ENCODE measurements at places on chromosomes 16 and 17.

- no peak for DNase-seq
Observed at GRCh38 chr17:19656336-19656735, 7.8 kb downstream of the ALDH3A2 start.

DNA sequence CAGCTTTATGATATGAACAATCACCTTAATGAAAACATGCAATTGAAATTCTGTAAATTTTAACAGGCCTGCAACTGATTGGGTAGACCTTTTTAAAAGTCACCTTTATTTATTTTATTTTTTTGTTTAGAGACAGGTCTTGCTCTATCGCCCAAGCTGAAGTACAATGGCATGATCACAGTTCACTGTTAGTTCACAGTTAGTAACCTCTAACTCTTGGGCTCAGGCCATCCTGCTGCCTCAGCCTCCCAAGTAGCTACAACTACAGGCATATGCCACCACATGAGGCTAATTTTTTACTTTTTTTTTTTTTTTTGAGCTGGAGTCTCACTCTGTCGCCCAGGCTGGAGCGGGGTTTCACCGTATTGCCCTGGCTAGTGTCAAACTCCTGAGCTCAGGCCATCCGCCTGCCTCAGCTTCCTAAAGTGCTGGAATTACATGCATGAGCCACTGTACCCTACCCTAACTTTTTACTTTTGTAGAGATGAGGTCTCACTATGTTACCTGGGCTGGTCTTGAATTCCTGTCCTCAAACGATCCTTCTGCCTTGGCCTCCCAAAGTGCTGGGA lies 28.0 kb downstream of the AP1G1 start:
- no peak for DNase-seq

GRCh38 chr17:56290101-56290801 lies 137.0 kb downstream of the ANKFN1 start:
- no peak for DNase-seq

- peak; percentile 3 for DNase-seq
Observed at GRCh38 chr16:55045756-55046460, 115.2 kb downstream of the IRX5 start.

- DNase-seq = no peak
Observed at GRCh38 chr17:31663576-31663975, 195.5 kb downstream of the COPRS start.

GRCh38 chr16:84739349-84740124 lies 39.7 kb downstream of the USP10 start:
- no peak for DNase-seq

- DNase-seq = no peak
Observed at GRCh38 chr17:31171701-31172100, 76.9 kb downstream of the NF1 start.

GRCh38 chr17:16302856-16303255 lies 50.4 kb downstream of the CENPV start:
- no peak for DNase-seq

DNA sequence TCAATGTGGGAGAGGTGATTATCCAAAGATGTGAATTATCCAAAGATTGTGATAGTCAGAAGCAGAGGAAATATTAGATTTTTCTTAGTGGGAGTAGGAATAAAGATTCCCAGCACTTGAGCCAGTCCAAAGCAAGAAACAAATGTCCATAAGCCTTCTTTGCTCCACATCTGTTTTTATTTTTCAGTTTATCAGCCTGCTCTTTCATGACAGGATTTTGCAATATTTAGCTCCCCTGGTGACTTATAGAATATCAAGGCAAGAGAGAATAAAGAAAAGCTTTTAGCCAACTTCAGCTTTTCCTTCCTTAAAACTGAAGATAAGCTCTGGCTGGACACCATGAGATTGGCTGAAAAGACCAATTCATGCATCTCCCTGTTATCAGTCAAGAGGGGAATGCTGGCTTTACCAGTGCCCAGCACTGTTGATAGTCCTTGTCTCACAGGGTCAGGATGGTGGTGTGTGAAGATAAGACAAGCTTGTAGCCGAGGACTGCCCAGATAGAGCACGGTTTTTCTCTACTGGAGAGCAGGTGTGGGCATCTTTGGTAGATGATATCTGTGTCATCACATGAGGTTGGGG lies 706.5 kb downstream of the KCNJ2 start:
- DNase-seq = no peak

GRCh38 chr16:80896776-80897175 lies 92.4 kb upstream of the CDYL2 start:
- DNase-seq = no peak

GRCh38 chr16:3001316-3001715 lies 11.4 kb upstream of the CLDN9 start:
- no peak for DNase-seq

- no peak for DNase-seq
Observed at GRCh38 chr16:72369274-72369673, 197.3 kb upstream of the PMFBP1 start.

DNA sequence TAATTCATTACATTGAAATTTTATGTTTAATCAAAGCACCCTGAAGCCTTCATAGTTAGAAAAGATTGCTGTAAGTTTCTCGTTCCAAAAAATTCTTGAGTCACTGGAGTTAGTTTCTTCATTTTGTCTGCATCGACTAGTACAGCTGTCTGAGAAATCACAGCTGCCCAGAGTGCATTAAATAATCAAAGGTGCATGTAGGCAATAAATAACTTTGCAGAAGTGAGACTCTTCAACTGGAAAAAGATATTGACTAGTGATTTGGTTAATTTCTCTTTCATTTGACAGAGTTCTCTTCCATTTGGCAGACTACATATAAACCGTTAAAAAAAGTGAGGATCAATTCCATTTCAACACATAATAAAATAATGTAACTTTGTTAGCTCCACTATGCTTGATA lies 234.0 kb downstream of the CNTNAP4 start:
- DNase-seq = no peak

GRCh38 chr16:85514598-85515318 lies 98.4 kb upstream of the GSE1 start:
- peak; percentile 68 for DNase-seq

DNA sequence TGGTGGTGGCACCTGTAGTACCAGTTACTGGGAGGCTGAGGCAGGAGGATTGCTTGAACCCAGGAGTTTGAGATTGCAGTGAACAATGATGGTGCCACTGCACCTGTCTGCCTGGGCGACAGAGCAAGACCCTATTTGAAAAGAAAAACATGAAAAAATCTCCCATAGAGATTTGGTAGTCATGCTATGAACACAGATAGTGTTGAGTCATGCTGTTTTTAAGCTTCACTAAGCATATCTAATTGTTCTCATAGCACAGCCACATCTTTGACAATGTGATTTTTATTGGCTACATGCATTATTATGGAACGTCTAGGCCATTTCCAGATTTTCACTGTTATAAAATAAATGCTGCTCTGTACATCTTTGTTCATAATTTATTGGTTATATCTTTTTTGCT lies 6.0 kb downstream of the IL34 start:
- DNase-seq = no peak

DNA sequence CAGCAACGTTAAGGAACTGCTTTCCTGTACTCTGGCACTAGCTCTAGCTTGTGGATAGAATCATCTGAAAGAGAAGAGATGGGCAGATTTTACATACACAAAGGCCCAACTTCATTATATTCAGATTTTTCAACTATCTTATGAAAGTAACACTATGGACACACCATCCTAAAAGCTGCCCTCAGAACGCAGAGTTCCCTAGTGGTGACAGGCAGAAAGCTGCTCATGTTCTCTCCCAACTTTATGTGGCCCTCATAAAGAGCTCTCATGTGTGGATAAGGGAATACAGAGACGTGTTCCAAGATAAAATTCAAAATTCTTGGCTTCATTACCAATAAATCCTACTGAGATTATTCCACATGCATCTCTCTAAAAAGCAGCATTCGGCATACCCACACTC lies 1.5 kb downstream of the CFAP20 start:
- DNase-seq = no peak

DNA sequence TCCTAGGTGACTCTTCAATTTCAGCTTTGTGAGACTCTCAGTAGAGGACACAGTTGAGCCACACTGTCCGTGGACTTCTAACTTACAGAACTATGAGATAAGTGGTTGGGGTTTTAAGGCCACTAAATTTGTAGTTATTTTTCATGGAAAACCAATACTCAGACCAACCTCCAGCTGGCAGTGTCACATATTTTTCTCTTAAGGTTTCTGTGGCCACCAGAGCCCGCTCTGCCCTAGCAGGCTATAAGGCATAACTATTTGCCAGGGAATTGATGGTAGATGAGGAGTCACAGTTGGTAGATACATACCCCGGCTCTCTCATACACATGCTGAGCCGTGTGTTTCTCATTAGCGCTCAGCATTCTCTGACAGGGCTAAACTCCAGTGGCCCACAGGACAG lies 336.8 kb upstream of the MON1B start:
- DNase-seq = no peak
